Cortex of kidney (tissue), 1 donor: ENCODE measurements at places on chromosomes 7 and 10.

DNA sequence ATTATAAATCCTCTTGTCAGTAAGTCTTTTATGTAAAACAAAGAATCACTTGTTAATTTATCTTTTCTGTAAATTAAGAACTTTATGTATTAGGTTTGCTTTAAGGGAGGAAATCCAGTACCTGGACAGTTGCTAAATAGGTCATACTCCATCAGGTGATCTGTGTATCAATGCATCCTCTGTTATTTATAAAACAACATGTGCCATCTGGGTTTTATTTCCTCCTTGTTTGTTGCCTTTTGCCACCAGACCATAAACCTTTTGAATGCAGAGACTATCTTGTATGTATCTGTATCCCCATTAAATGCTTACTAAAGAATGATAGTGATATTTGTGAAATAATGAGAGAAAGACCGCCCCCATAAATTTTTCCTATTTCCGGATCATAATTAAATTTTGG lies 70.0 kb downstream of the SLC35B4 start:
- DNase-seq: no peak

DNA sequence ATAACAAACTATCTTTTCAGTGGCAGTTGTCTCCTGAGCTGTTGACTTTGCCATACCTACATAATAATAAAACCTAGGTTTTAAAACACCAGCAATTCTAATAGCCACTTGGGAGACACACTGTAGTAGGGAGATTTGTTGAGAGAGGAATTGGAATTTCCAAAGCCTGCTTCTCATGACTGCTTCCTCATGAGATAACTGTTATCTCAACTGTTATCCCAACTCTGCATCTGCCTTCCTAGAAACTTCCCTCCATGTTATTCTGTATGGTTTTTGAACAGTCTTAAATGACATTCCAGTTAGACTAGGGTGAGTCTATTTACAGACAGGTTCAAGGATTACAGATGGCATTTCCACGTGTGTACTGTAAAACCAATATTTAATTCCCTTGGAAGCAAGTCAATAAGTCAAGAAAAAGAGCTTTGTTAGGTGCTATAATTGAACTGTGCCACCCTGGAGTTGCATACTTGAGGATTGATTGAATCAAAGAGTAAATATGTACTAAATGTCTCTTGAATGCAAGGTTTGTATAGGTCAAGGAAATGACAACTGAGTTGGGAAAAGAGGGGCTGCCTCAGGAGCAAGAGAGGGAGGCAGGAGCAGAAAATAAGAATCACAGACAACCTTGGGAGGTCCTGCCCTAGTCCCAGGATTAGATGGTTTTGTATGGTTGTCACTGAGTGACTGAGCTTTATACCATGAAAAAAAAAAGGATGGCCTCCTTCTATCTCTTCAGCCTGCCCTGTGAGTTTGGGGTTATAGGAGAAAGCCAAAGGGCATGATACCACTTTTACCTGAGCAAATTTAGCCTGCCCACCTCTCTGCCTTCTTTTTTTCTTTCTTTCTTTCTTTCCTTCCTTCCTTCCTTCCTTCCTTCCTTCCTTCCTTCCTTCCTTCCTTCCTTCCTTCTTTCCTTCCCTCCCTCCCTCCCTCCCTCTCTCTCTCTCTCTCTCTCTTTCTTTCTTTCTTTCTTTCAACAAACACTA lies 9.9 kb upstream of the TM9SF3 start:
- DNase-seq: no peak

GRCh38 chr7:151327659-151328058 lies 14.0 kb upstream of the NUB1 start:
- no peak for DNase-seq

- DNase-seq: no peak
Observed at GRCh38 chr10:121732656-121733445, 134.6 kb upstream of the FGFR2 start.

- no peak for DNase-seq
Observed at GRCh38 chr7:268991-269390, 21.0 kb upstream of the FOXL3 start.

DNA sequence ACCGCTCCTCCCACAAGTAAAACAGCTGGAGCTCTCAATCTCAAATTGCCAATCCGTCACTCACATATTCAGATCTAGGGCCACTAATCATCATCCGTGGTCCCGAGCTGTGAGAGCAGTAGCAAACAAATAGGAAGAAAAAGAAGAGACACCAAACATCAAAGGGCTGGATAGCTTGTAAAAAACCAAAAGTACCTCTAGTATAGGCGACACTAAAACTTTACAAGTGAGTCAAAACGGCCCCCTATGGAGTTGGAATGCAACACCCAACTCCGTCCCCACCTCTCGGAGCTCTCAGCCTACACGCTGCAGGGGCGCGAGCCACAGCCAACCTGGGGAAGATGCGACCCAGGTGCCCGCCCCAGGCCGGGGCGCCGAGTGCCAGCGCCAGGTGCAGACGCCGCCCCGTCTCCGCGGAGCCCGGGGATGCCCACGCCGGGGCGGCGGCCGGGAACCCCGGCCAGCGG lies 581 bp downstream of the FAM3C start:
- no peak for DNase-seq

DNA sequence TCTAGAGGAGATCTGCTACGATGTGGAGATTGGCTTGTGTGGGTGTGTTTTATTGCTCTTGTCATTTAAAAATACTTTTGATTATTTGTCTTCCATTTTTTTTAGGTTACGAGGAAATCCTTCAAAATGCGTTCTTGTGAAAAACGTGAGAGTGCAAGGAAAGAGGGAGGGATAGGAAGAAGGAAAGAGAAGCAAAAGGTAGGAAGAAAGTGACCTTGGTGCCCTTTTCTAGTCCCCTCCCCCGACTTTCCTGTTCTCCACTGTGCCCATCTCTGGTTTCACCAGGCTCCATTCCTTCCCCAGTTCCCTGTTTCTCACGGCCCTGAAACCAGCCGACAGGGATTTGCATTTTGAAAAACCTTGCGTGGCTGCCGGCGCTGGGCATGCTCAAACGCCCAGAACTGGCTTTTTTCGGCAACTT lies 506 bp upstream of the GNAI1 start:
- DNase-seq: no peak

GRCh38 chr10:8967061-8967460 lies 912.6 kb downstream of the GATA3 start:
- no peak for DNase-seq

DNA sequence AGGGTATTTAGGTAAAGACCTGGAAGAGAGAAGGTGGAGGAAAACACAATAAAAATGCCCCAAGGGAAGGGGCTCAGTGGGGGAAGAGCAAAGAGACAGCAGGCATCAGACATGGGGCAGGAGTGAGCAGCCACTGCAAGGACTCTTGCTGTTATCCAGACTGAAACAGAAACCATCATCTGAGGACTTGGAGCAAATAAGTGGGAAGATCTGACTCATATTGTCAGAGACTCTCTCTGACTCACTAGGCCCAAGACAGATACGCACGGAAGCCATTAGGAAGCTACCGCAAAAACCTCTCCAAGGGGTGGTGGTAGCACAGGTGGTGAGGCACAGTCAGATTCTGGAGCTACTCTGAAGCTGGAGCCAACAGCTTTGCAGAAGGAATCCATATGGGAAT lies 110.7 kb downstream of the RNF32 start:
- DNase-seq: no peak

GRCh38 chr7:130139193-130139960 lies 65.8 kb downstream of the TMEM209 start:
- DNase-seq: no peak

DNA sequence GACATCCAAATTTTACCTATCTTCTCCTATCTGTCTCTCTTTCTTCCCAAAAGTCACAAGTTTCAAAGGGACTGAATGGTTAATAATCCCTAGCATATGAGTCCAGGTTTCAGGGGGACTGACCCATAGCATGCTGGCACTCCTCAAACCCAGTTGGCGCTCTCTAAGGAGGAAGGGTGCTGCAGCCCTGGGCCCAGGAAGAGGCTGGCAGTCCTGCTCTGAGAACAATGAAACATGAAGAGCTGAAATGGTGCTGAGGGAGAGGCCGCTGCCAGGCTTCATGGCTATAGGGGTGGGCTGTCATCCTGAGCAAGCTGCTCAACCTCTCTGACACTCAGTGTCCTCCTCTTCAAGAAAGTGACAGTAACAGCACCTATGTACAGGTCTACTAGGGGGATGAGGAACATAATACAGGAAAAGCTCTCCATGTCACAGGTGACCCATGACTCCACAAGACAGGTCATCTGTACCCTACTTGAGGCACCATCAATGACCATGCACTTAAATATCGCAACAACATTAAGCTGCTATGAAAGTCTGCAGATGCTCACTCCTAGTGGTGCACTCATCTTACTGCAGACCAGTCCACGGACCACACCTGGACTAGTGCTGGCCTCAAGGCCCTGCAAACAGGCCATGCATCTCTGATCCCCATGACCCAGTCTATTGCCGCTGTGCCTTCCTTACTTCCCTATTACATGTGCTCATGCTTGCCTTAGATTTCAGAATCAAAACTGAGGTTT lies 17.0 kb downstream of the COBL start:
- no peak for DNase-seq

- DNase-seq: no peak
Observed at GRCh38 chr7:70037171-70037933, 439.1 kb downstream of the AUTS2 start.

DNA sequence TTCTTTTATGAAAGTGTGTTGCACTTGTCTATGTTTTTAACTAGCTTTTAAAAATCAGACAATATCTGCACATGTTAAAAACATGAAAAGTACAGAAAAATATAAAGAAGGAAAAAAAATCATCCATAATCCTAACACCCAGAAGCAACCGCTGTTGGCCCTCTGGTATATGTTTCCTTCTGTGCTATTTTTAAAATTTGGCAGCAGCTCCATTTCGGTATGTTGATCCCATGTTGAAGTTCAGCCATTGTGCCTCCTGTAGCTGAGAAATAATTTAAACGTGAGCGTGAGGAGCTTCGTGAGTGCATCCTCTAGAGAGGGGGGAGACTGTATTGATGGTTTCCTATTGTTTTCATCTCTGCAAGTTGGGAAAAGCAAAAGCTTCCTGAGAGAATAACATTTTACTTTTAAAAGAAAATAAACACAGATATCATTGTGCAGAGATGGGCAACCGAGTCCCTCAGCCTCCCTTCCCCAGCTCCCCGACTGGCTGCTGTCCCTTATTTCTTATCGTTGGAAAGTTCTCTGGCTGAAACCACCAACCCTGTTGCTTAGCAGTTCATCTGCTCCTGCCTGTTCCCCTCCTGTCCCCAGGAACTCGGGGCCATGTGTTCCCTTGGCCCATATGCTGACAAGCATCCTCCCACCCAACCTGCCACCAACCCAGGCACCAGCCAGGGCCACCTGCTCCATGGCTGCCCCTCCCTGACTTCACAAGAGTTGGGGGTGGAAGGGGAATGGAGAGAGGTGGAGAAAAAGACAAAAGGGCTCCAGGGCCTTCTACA lies 499.1 kb upstream of the PODXL start:
- DNase-seq: no peak

GRCh38 chr7:27204851-27205322 lies 5.0 kb upstream of the HOXA13 start:
- DNase-seq: no peak

- no peak for DNase-seq
Observed at GRCh38 chr7:2518737-2519118, 846 bp upstream of the LFNG start.

GRCh38 chr10:89209718-89210117 lies 2.6 kb upstream of the CH25H start:
- no peak for DNase-seq

GRCh38 chr7:82507365-82507975 lies 63.9 kb upstream of the CACNA2D1 start:
- DNase-seq: no peak

- DNase-seq: no peak
Observed at GRCh38 chr10:121813857-121814256, 114.0 kb downstream of the ATE1 start.
